ENCODE measurements at places on chromosomes 6 and 20.

- DNase-seq = no peak
Observed at GRCh38 chr6:33315793-33316602, 1.5 kb downstream of the ZBTB22 start.

GRCh38 chr6:20455251-20455940, 53.7 kb downstream of the E2F3 start:
- no peak for DNase-seq

GRCh38 chr6:148565930-148566663, 180.7 kb upstream of the UST start:
- DNase-seq = no peak

- no peak for DNase-seq
Observed at GRCh38 chr6:119447921-119448320, 98.4 kb upstream of the MAN1A1 start.

- DNase-seq = no peak
Observed at GRCh38 chr6:121426686-121427085, 8.8 kb upstream of the GJA1 start.

GRCh38 chr20:31418307-31418706, 12.3 kb upstream of the DEFB121 start:
- no peak for DNase-seq

DNA sequence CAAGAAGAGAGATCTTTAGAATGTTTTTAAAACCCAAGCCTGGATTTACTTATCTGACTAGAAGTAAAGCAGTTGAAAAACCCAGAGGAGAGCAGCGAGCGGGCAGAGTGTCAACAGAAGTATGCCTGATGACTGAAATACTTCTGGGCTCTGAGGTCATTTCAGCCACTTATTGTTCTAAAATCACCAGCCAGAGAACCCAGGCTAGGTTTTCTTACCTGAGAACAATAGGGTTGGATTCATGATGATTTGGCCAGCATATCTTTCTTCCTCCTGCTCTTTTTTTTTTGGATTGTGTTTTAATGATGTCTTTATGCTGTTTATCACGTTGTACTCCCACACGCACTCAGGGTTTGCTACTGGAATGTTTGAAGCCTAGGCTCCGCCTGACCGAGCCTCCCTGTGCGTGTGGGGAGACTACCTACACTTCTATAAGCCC, 63.0 kb upstream of the KIF25 start:
- no peak for DNase-seq

DNA sequence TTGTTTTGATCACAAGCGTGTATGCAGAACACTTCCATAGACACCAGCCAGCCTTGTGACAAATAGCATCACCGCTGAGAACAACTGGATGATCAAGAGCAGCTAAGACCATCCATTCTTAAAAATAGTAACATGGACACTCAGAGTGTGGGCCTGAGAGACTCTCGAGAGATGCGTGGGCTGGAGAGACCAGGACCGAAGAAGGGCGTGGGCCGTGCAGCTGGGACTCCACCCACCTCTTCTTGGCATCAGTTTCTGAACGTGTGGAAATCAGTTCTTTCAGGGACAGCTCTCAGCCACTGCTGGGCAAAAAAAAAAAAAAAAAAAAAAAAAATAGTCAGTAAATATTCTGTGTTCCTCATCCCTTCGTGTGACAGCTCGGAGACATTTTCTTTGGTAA, 314.5 kb upstream of the CDH4 start:
- DNase-seq = no peak

GRCh38 chr6:18579869-18580268, 192.7 kb downstream of the RNF144B start:
- no peak for DNase-seq

DNA sequence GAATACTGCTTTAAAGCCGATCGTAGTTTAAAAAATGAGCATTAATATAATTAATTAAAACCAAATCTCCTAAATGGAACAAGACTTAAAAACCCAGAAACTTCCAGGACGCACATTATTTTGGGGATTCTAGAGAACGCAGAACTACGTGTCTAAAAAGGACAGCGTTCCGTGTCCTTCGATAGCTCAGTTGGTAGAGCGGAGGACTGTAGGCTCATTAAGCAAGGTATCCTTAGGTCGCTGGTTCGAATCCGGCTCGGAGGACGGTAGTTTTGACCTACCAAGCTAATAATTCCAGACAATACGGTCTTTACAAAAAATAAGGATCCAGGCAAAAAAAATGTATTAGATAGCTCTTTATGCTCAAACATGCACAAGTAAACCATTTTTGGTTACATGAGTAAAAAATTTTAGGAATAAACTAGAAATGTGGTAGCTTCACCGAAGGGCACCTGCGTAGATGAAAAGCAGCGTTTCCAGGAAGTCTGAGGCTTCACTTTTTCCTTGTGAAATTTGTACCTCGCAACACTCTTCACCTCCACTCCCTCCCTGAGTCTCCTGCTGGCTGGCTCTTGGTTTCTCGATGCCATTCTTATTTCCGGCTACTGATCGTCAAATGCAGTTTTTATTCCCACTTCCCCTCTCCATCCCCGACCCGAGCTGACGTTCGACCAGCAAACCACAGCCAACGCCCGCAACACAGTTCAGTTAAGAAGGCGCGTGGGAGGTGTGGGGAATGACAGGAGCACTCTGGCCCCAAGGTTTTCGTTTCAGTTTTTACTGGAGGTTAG, 19.6 kb upstream of the ABT1 start:
- DNase-seq = peak; percentile 58

- DNase-seq = no peak
Observed at GRCh38 chr6:140245296-140246040, 871.0 kb upstream of the CITED2 start.

GRCh38 chr6:52499026-52499425, 77.8 kb downstream of the TRAM2 start:
- no peak for DNase-seq

- DNase-seq = no peak
Observed at GRCh38 chr20:61169874-61170273, 82.2 kb upstream of the CDH4 start.

GRCh38 chr6:14671261-14671681, 553.7 kb downstream of the CD83 start:
- DNase-seq = no peak

DNA sequence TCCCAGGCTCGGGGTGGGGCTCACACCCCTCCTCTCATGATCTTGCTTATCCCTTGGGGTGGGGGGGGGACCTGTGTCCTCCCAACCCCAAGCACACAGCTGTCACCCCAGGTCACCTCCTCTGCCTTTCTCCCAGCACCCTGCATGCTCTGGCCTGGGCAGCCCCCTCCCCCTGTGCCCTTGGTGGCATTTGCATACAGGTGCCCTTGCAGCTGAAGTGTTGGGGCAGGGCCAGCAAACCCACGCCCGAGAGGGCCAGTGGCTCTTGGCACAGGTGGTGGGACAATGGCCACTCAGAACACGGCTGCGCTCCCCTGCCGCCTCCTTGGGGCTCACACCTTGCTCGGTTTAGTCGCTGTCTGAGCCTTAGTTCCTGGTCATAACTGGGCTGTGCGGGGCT, 11.3 kb upstream of the MYT1 start:
- DNase-seq = no peak

DNA sequence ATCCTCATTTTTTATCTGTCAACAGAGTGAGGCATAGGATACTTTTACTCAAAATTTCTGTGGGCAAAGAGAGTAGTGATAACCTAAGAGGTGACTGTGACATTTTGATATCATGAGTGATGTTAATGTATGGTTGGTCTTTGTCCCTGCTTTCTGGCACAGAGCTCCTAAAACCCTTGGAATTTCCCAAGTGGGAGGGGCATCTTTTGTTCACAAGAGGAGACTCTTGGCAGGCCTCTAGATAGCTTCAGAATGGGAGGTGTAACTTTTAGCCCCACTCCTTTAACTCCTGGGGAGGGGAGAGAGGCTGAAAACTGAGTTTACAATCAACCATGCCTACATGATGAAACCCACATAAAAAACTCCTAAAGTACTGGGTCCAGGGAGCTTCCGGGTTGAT, 527.8 kb downstream of the RFPL4B start:
- no peak for DNase-seq

- no peak for DNase-seq
Observed at GRCh38 chr6:149137594-149137993, 179.9 kb upstream of the TAB2 start.

DNA sequence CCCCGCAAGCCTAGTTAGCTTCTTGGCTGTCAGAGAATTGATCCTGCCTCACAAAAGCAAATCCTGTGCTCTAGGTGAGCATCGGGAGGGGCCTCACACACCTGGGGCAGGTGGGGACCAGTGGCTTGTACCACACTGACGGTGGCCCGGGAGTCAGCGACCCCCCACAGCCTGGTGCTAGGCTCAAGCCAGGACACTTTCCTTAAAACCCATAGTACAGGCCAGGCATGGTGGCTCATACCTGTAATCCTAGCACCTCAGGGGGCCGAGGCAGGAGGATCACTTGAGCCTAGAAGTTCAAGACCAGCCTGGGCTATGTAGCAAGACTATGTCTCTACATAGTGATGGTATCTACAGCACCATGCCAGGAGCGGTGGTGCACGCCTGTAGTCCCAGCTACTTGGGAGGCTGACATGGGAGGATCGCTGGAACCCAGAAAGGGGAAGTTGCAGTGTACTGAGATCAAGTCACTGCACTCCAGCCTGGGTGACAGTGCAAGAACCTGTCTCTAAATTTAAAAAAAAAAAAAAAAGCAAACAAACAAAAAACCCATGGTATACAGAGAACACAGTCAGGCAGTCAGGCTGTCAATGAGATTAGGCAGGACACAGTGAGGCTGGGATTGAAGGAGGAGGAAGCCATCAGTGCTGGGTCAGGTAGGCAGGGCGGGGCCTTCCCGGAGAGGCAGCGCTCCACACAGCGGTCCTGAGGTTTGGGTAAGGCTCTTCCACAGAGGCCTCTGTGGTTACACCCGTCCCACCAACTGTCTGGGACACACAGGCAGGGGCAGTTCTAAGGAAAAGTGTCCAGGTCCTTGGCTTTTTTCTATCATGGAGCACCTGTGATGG, 41.3 kb downstream of the SYNJ2 start:
- DNase-seq = no peak

DNA sequence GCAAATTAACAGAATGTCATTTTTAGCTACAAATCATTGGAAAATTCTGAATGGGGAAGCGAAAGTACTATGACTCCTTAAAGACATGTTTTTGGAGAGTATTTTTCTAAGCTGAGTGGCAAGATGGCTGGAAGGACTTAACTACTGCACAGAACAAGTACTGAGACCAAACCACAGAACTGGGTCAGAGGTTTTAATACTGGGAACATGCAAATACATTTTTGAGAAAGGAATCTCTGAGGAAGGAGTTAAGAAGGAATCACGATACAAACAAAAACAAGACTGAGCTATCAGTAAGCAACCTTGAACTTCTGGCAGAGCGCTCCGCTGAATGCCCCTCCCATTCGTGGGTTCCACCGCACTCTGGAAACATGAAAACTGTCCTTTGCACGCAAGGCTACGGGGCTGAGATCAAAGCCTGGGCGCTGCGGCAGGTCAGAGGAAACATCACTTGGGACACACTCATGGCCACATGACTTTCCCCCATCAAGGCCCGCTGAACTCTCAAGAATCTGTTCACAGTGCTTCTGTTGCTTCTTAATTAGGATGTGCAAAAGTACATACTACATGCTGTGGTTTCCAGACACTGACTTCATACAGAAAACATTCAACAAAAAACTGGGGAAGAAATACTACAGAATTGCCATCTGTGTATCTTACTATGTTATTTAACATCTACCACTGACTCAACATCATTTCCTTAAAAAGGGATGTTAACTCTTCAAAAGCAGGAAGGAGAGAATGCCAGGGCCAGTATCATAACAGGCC, 27.8 kb downstream of the SLC23A2 start:
- DNase-seq = no peak

DNA sequence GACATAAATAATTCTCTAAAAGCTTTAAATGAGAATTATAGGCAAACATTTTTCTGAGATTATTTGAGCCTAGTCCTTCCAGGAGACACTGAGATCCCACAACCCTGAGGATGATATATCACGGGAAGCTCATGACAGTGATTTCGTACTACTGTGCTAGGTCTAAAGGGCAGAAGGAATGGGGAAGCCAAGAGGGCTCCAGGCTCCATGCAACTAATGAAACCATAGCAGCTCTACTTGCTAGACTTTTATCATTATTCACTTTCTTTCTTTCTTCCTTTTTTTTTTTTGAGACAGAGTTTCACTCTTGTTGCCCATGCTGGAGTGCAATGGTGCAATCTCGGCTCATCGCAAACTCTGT, 57.3 kb upstream of the SGK1 start:
- DNase-seq = no peak

DNA sequence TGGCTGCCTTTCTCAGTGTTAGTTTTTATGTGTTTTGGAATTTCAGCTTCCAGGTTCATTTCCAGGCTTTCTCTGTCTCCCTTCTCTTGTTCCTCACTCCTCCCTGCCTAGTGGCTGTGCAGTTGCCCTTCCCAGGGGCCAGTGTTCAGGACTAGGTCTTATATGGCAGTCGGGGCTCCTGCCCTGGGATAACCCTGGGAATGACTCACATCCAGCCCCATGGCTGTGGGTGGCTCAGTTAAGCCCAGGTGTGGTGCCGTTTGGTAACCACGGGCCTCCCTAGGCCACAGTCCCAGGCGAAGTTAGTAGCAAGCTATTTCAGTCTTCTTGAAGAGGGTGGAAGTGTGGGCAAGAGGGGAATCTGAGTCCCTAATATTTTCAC, 57.4 kb upstream of the DDR1 start:
- no peak for DNase-seq

DNA sequence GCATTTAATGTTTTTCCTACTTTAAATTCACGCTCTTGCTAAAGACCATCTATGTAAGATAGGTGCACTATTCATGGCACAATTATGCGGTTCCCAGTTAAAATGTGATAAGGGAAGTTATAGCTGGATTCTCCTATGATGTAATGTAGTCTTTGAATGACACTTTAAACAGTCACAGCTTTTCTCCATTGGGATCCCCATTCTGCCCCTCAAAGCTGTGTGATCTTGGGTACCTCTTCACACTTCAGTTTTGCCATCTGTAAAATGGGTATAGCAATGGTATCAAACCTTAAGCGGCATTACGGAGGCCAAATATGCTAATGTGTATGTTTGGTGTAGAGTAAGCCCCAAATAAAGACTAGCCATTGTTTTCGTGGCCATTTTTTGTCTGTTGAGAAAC, 64.7 kb upstream of the ZNF217 start:
- DNase-seq = no peak

- no peak for DNase-seq
Observed at GRCh38 chr6:81892891-81893290, 140.4 kb upstream of the TENT5A start.

- DNase-seq = no peak
Observed at GRCh38 chr6:149080511-149080910, 237.0 kb upstream of the TAB2 start.

- DNase-seq = no peak
Observed at GRCh38 chr6:141033101-141033500, 1099.6 kb upstream of the GJE1 start.
